ENCODE measurements at places on chromosomes 16 and 17.

DNA sequence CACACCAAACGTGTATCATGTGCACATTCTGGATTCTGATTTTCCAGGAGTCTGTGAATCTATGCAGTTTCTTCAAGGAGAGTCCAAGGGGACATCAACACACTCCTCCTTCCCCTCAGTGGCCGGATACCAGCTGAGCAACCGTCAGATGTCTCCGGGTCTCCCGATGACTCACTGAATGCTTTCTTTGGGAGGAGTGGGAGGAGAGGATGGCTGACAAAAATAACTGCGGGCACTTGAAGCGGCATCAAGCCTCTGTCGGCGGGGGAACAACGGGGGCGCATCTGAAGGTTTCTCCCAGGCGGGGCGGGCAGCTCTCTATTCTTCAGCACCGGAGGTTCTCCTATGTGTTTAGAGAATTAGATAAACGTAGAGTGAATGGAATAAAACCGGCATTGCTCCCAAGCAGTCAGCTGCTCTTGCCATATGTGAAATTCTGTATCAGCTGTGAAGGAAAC is 24.6 kb upstream of the LRRC75A start:
- no peak for DNase-seq

- no peak for DNase-seq
Observed at GRCh38 chr17:49819138-49819537, 28.7 kb downstream of the TAC4 start.

DNA sequence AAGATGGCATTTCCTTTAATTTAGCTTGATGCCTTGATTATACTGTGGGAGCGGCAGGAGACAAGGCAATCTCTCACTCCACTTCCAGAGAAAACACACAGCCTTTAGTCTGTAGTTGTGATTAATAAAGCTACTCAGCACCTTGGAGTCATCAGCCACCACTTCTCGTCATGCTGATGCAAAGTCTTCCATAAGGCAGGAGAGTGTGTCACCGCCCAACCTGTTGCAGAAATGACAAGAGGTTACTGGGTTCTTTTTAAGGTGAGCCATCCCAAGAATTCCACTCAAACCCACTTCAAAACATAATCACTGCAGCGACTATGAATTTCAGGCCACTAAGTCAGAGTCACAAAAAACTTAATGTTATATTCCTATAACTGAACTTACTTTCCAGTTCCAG is 223.9 kb upstream of the TOX3 start:
- DNase-seq = no peak

DNA sequence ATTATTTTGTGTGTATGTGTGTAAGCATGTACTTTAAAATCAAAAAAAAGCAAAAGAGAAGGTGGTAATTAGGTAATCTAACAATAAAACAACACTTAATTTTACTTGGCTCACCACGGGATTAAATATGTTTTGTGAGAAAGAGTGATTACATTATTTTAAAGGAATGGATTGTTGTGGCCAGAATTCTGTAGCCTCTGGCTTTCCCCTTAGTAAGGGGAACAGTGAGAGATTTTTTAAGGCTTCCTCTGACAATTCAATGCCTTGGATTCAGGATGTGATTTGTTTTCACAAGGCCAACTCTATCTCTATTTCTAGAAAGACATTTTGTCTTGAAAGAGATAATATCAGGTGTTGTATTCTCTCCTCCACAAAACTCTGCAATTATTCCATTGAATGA is 560.3 kb upstream of the CDH8 start:
- no peak for DNase-seq

DNA sequence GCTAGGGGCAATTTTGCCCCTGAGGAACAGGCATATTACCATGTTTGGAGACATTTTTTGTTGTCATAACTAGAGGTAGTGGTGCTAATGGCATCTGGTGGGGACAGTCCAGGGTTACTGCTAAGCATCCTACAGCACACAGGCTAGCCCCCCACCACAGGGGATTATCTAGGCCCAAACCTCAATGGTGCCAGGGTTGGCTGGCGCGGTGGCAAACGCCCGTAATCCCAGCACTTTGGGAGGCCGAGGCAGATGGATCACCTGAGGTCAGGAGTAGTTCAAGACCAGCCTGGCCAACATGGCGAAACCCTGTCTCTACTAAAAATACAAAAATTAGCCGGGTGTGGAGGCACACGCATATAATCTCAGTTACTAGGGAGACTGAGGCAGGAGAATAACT is 15.2 kb downstream of the C1QTNF1 start:
- DNase-seq = no peak

GRCh38 chr16:87278191-87279093 is 38.8 kb downstream of the C16orf95 start:
- no peak for DNase-seq

GRCh38 chr17:71503710-71504465 is 616.9 kb upstream of the SOX9 start:
- DNase-seq = no peak

GRCh38 chr17:48586355-48587258 is 3.4 kb downstream of the HOXB3 start:
- no peak for DNase-seq

DNA sequence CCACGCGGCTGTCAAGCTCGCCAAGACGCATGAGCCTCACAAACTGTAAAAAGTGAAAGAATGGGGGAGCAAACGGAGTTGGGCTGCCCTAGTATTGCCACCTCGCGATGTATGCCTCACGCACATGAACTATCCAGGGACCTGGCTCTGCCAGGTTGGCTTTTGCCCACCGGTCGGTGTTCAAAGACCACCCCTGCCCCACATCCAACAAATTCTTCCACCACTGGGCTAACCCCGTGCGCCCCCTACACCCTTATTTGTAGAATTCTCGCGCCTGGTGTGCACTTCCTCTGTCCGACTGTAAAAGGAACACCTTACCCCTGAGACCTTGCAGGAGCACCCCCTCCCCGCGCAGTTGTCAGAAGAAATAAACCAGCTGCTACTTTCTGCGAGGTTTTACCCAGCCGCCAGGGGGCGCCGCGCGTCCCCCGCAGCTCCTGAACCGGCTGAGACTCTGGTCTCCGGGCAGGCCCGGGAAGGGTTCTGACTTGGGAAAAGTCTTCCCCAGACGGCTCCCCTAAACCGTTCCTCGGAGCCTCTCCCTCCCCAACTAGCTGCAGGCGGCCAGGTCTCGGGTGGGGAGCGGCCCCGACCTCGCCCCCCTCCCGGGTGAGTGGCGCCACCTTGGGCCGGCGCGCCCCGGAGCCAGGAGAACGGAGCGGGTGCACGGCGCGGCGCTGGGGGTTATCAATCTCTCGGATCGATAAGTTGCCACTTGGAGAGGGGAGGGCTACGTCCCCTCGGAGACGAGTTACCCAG is 1.7 kb upstream of the ZNF423 start:
- DNase-seq = no peak

GRCh38 chr17:48724251-48725003 is 1.4 kb downstream of the PRAC2 start:
- DNase-seq = no peak

GRCh38 chr17:35087731-35088355 is 24.3 kb upstream of the RFFL start:
- no peak for DNase-seq

DNA sequence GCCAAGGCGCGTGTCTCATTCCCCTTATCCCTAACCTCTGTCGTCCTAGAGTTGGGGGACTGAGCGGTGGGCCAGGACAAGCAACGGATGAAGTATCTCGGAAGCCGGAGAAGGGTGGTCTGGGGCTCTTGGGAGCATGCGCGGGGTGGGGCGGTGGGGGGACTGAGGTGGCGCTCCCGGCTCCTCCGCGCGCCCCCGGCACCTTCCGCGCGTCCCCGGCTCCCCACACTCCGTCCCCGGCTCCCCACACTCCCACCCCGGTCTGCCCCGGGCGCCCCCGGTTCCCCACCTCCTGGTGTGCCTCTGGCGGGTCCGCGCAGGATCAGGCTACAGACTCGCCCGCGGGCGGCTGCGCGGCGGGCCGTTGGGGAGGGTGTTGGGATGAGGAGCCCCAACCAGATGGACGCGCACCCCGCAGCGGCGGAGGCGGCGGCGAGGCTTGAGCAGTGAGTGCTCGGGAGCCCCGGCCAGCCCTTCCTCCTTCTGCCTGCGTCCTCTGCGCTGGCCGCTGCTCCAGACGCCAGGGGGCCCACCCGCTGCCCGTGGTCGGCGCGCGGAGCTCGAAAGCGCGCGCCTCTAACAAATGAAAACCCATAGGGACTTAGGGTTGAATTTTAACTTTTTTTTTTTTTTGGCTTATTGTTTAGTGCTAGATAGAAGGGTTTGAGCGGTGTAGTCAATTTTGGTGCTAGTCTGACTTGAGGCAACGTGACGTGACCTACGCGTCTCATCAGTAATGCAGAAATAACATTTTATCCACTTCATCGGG is 5.6 kb upstream of the CRYM start:
- DNase-seq = no peak

- no peak for DNase-seq
Observed at GRCh38 chr17:4607261-4607741, 23.0 kb downstream of the SMTNL2 start.

DNA sequence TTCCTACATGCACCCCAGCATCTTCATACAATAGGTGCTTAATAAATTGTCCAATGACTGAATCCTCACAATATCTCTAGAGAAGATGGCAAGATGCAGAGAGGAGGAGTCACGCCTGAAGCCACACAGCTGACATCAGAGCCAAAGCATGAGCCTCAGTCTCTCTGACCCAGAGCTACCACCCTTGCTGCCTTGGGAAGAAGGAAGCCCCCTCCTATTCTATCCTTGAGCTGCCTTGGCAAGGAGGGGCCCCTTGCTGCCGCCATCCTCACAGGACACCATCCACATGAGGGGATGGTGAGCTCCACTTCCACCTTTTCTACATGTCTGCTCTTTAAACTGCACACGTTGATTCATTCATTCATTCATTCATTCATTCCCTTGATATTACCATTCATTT is 37.0 kb upstream of the C16orf78 start:
- DNase-seq = no peak

DNA sequence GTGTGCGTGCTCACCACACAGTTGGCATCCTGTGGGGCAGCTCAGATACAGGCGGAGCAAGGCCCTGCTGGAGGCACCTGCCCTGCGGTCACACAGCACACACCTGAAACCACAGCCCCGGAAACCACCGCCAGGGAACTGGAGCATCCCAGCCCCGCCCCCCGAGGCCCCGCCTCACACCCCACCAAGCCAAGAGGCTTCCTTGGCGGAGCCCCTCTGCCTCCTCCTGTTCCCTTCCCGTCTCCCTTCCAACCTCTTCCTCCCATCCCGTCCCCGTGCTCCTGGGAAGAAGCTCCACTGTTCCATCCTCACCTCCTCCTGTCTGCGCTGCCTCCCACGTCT is 205.5 kb downstream of the NTN1 start:
- DNase-seq = no peak

DNA sequence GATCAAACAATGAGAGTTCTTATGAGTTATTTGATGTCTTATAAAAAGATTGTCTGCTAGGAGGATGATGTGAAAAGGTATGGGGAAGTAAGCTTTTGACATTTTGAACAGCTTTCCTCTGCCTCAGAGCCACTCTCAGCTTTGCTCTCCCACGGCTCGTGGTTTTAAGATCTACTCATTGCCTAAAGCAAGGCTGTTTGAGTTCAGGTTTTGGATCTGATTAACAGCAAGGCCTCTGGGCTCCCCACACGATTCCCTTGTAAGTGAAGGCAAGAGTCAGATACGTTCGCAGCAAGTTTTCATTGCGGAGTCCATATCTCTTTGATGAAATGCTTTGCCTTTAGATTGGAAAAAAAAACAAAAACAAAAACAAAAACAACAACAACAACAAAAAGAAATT is 515.0 kb upstream of the SALL1 start:
- no peak for DNase-seq
